Inflammatory macrophage treated with lipopolysaccharide for 1 hour (primary cell): ENCODE measurements at places on chromosomes 11 and 22.

GRCh38 chr11:109798521-109798920 lies 294.7 kb upstream of the ZC3H12C start:
- DNase-seq: no peak

DNA sequence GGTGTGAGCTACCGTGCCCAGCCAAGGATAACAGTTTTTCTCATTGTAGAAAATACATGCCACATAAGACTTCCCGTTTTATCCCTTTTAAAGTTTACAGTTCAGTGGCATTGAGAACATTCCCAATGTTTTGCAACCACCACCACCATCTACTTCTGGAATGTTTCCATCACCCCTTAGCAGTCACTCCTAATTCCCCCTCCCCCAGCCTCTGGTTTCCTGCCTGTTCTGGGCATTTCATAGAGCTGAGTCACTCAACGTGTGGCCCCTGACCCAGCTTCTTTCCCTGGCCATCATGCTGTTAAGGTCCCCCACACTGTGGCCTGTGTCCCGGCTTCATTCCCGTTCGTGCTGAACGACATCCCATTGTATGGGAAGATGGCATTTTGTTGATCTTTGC lies 30.7 kb downstream of the FGF4 start:
- no peak for DNase-seq

DNA sequence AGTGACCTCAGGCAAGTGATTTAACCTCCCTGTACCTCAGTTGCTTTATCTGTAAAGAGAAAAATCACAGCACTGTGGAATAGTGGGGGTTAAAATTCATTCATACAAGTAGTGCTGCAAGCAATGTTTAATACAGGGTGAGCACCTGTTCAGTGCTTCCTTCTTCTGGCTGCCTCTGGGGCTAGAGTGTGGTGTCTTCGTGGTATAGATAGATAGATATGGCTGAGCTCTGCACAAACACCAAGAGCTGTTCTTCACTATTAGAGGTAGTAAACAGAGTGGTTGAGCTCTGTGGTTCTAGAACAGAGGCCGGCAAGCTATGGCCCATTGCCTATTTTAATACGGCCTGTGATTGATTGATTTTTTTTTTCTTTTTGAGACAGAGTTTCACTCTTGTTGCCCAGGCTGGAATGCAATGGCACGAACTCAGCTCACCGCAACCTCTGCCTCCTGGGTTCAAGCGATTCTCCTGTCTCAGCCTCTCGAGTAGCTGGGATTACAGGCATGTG lies 32.9 kb downstream of the LIMK2 start:
- no peak for DNase-seq

DNA sequence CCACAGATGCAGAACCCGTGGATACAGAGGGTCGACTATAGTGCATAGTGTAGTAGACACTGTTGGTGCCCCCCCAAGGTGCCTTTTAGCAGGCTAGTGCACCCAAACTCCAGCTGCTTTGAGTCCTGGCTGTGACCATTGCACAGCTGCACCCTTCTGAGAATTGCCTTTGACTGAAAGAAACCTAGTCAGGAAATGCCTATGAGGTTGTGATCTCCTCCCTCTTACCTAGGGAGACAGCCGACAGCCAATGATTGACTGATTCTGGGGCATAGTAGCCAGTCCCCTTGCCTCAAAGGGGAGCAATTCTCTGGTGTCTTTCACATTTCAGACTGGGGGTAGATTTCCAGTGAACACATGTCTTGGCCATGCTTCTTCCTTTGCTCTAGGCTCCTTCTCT lies 74.2 kb downstream of the DCDC1 start:
- no peak for DNase-seq

- DNase-seq: no peak
Observed at GRCh38 chr11:2266586-2267305, 3.6 kb downstream of the ASCL2 start.
